ENCODE measurements at places on chromosomes 16 and 17.

DNA sequence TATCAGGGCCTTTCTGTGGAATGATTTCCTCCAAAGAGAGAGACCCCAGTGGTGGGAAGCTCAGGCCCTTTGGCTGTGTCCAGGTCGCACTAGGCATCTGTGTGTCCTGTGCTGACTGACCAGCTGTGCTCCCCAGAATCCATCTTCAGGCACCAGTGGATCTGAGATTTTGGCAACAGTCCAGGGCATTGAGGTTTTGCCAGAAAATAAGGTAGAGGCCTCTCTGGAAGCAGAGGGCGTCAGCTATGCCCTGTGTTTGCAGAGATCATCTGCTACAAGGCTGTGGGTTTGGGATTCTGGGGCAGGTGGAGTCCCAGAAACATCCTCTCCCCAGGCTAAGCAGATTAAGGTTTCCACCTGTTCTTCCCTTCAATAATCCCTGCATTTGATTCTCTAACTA lies 57.5 kb upstream of the TOB1 start:
- no peak for DNase-seq
- no peak overlapping the region for H3K4me3 ChIP-seq
- no peak overlapping the region for H3K27ac ChIP-seq
- H3K36me3 ChIP-seq: no peaks in the 10 kb centered on the region

GRCh38 chr17:4919511-4920047 lies 12.5 kb upstream of the GP1BA start:
- H3K27me3 ChIP-seq: no peaks in the 10 kb centered on the region
- DNase-seq: no peak
- no peak overlapping the region for H3K27ac ChIP-seq
- H3K36me3 ChIP-seq: no peaks in the 10 kb centered on the region
- no peaks in the 10 kb centered on the region for H3K4me1 ChIP-seq
- no peak overlapping the region for H3K4me3 ChIP-seq

DNA sequence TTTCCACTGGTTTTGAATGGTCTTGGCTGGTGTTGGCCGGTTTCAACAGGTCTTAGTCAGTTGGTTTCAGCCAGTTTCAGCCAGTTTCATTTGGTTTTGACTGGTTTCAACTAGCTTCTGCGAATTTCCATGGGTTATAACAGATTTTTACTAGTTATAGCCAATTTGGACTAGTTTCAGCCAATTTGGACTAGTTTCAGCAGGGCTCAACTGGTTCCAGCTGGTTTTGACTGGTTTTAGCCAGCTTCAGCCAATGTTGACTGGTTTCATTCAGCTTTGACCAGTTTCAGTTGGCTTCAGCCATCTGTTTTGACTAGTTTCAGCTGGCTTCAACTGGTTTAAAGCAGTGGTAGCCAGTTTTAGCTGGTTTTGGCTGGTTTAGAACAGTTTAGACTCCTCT lies 432.6 kb downstream of the UTP18 start:
- no peak overlapping the region for H3K27ac ChIP-seq
- no peaks in the 10 kb centered on the region for H3K36me3 ChIP-seq
- H3K4me3 ChIP-seq: no peak overlapping the region
- H3K4me1 ChIP-seq: no peaks in the 10 kb centered on the region
- DNase-seq: no peak
- H3K27me3 ChIP-seq: no peaks in the 10 kb centered on the region

- no peak for DNase-seq
- H3K4me3 ChIP-seq: no peak overlapping the region
- no peaks in the 10 kb centered on the region for H3K27me3 ChIP-seq
- H3K4me1 ChIP-seq: peaks cover 3% of the 10 kb centered on the region
- H3K27ac ChIP-seq: no peak overlapping the region
Observed at GRCh38 chr16:11051879-11052808, 107.8 kb downstream of the CLEC16A start.

DNA sequence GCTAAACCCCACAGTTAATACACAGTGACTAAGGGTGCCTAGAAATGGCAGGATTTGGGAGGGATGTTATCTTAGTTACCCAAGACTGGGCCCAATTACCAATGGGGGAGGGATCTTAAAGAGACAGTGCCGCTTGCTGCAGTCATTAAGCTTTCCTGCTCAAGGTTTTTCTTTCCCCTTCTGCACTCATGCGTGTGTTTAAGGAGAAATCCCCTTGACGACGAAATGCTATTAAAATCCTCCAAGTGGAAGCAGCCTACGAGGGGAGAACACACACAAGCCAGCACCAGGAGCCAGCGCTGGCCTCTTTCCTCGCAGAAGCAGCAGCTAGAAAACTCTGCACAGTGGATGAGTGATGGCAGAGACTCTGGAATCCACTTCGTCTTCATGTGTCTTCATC lies 22.0 kb downstream of the SALL1 start:
- no peaks in the 10 kb centered on the region for H3K27me3 ChIP-seq
- no peaks in the 10 kb centered on the region for H3K36me3 ChIP-seq
- no peaks in the 10 kb centered on the region for H3K4me1 ChIP-seq
- H3K4me3 ChIP-seq: no peak overlapping the region
- DNase-seq: no peak

GRCh38 chr16:72023962-72024361 lies 15.4 kb downstream of the DHODH start:
- H3K27ac ChIP-seq: no peak overlapping the region
- DNase-seq: no peak
- no peaks in the 10 kb centered on the region for H3K27me3 ChIP-seq

DNA sequence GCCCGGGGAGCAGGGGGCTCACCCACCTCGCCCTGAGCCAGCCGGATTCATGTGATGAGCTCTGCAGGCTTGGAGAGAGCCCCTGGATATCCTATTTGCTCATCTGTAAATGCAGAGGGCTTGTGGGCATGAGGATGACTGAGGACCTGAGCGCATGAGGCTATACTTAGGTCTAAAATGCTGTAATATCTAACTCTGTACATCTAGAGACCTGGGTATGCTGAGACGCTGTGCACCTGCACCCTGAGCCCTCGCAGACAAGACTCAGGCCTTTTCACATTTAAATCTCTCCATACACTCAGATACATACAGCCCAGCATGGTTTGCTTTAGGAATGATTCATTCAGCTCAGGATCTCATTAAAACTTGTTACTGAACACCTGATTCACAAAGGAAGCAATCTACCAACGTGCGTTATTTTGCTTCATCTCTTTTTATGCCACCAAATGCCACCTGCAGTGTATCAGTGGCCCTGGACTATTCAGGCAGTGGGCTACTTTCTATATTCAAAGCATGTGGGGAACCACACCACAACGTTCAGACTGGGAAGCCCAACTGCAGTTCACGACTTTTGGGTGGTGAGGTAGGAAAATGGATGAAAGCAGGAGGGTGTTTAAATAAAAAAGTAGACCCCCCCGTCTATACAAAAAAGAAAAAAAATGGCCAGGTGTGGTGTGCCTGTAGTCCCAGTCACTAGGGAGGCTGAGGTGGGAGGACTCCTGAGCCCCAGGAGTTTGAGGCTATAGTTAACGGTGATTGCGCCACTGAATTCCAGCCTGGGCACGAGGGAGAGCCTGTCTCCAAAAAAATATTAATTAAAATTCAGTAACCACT lies 12.0 kb downstream of the USP7 start:
- no peaks in the 10 kb centered on the region for H3K36me3 ChIP-seq
- DNase-seq: no peak
- H3K27ac ChIP-seq: no peak overlapping the region
- peaks cover 16% of the 10 kb centered on the region for H3K4me1 ChIP-seq
- H3K27me3 ChIP-seq: no peaks in the 10 kb centered on the region

DNA sequence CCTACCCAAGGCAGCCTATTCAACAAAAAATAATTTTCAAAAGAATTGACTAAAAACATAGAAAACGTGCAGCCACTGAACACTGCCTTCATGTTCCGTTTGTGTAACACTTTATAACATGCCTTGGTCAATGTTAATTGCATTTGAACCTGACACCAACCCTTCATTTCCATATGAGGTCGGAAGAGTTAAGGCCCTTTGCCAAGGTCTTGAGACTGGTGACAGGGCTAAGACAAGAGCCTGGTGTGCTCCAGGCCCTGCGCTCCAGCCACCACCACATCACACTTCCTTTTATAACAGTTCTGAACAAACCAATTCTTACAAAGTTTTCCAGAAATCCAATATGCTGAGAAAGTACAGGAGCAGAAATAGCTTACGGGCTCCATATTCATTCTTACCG lies 4.2 kb downstream of the BBS2 start:
- H3K4me3 ChIP-seq: no peak overlapping the region
- DNase-seq: no peak
- H3K4me1 ChIP-seq: peaks cover 7% of the 10 kb centered on the region
- no peak overlapping the region for H3K27ac ChIP-seq
- H3K36me3 ChIP-seq: no peaks in the 10 kb centered on the region

DNA sequence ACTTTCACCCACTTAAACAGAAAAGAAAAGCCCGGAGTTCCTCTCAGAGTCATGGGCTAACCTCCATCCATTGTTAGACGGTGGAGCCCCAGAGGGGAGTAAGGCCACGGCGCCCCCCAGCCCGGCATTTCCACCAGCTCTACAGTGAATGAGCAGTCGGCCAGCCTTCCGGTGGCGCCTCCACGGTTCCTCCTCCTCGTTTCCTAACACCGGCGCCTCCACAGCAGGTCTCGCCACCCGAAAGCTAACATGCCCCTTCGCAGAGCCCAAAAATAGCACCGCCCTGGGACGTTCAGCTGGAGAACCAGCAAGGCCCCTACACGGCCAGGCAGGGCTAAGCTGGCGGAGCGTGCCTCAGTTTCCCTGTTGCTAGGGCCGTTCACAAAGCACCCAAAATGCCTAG lies 858 bp downstream of the MMD start:
- H3K4me1 ChIP-seq: no peaks in the 10 kb centered on the region
- peak overlapping the region; percentile 57 for H3K27ac ChIP-seq
- DNase-seq: peak; percentile 36
- H3K27me3 ChIP-seq: no peaks in the 10 kb centered on the region

DNA sequence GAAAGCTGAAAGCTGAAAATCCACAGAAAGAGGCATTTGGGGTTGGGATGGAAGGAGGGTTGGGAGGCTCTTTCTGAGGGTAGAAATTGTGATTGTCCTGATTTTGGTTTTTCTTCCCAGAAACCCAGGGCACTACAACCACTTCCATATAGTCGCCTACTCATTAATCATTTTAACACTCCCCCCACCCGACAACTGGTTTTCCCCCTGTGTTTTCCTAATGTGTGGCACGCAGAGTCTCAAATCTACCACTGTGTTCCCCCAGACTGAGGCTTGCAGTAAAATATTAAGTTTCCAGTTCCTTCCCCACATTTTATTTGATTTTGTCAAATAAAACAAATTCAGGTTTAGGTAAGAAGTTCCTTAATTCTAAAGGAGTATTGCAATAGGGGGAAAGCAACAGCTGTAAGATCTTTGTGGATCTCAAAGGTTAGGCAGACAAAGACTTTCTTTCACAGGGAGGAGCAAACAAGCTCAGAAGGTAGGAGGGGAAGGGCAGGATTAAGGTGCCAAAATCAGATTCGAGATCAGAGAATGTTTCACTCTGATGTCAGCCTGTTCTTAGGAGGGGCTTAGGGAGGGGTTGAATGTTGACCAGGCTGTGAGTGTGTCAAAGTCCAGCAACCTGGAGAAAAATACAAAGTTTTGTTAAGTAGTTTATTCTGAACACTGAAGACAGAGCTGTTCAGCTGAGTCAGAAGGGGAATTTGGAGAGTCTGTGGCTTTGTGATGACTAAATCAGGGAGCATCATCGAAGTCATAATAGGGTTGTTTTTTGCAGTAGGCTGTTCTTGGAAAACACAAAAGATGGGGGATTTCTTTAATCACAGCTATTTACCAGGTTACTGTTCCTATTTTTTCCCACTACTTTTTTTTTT lies 3.6 kb downstream of the ZNF267 start:
- DNase-seq: no peak
- H3K27ac ChIP-seq: peak overlapping the region; percentile 76
- H3K36me3 ChIP-seq: no peaks in the 10 kb centered on the region
- peaks cover 3% of the 10 kb centered on the region for H3K4me1 ChIP-seq
- no peak overlapping the region for H3K4me3 ChIP-seq

DNA sequence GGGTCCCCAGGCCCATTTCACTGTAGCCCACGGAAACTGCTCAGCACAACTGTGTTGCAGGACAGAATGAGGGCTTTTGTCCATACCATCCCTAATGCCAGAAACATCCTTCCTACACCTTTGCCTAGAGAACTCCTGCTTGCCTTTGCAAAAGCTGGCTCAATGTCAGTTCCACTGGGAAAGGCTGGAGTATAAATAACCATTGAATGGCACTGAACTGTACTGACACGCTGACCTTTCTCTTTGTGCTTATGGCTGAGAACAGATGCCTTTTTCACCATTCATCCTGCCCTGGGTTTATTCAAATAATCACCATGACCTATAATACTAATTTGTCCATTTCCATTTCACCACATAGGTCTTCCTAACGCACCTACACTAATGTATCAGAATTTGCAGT lies 300.3 kb downstream of the XYLT1 start:
- no peaks in the 10 kb centered on the region for H3K27me3 ChIP-seq
- no peaks in the 10 kb centered on the region for H3K36me3 ChIP-seq
- H3K4me3 ChIP-seq: no peak overlapping the region
- H3K27ac ChIP-seq: no peak overlapping the region

GRCh38 chr16:81435567-81435966 lies 9.0 kb upstream of the CMIP start:
- DNase-seq: no peak
- peaks cover 4% of the 10 kb centered on the region for H3K4me1 ChIP-seq
- H3K36me3 ChIP-seq: no peaks in the 10 kb centered on the region
- no peaks in the 10 kb centered on the region for H3K27me3 ChIP-seq

- H3K4me1 ChIP-seq: no peaks in the 10 kb centered on the region
- H3K27me3 ChIP-seq: no peaks in the 10 kb centered on the region
- H3K36me3 ChIP-seq: no peaks in the 10 kb centered on the region
- H3K4me3 ChIP-seq: no peak overlapping the region
Observed at GRCh38 chr16:23048164-23048563, 101.1 kb downstream of the USP31 start.
